ENCODE measurements at places on chromosomes 16 and 17.

GRCh38 chr16:17154981-17155380 lies 315.8 kb downstream of the XYLT1 start:
- DNase-seq, result no peak

GRCh38 chr16:27450196-27450549 lies 48.2 kb downstream of the IL21R start:
- DNase-seq, result no peak

DNA sequence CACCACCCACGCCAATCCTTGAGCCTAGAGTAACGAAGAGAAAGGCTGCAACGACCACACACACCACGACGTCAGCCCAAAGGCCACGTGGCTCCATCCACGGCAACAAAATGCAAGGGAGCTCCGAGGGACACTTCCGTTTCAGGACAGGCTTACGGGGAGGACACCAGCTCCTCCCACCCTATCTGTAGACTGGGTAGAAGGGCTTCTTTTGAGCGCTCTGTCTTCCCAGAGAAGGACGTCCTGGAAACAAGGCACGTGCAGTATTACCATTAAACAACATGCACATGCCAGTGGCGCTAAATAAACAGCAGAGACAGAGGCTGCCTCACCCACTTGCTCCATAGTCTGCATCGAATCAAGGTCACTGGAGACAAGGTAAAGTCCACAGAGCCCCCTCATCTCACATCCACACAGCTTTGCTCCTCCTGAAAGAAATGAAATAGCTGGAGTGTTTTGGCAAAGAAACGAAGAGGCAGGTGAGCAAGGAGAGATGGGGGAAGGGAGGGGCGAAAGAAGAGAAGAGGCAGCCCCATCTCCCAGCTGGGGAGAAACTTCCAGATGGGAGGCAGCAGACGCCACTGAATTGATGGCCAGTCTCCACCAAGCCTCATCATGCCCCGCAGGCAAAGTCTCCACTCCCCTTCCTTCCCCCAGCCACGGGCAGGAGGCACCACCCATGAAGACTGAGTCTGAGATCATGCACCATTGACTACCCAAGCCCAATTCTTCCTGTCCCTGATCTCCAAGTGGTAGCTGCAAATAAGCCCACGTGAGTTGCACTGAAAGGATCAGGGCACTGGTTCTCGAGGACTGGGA lies 24.0 kb downstream of the ZFHX3 start:
- DNase-seq, result no peak

GRCh38 chr17:30208214-30208613 lies 27.3 kb downstream of the SLC6A4 start:
- no peak for DNase-seq

DNA sequence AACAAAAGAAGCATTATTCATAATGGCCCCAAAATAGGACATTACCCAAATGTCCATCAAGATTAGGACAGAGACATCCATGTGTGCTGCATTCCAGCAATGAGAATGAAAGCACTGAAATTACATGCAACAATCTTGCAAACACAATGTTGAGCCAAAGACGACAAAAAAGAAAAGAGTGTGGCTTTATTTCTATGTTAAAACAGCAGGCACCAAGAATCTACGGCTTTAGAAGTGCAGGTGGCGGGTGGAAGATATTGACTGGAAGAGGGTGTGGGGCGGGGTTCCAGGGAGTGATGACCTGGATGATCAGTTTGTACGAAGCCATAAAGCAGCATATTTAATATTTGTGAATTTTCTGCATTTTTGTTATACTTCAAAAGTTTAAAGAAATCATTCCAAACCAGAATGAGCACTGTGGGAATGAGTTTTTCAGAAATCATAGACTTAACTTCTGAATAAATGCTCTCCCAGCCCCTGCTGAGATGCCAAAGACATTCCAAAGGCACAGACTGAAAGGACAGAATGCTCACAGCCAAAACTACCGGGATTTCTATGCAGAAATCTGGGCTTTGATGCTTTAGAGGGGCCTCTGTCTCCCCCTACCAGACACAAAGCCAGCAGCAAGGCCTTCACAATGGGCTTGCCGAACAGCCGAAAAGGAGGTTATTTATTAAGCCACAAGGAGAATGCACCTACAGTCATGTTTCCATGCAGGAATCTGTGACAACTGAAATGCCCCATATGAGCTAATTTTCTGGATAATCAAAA lies 361.6 kb downstream of the GRIN2A start:
- DNase-seq, result no peak

GRCh38 chr16:69407702-69408323 lies 16.6 kb upstream of the CYB5B start:
- no peak for DNase-seq

DNA sequence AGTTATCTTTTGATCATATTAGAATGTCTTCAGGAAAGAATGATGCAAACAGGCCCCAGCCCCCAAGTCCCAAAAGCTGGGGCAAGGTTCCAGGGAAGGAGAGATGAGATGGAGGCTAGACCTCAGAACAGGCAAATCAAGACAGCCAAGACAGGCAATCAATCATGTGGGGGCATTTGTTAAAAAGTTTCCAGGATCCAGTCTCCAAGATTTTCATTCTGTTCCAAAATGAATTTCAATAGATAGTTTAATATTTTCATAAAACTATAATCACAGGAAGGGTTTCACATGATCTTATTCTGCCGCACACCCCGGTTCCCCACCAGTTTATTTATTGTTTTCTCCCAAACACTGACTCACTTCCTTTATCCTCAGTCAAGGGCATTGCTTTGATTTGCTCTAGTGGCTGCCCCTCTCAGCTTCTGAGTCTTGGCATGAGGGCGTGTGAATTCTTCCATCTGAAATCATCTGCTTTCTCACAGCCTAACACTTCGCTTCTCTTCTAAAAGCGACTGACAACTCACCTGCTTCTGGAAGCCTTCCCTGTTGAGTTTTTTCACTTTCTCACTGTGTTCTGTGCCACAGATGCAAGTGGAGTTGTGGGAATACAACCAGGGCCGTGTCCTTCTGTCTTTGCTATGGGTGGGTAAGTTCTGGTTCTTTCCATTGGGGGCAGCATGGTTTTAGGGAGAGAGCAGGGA lies 12.2 kb upstream of the TERF2 start:
- no peak for DNase-seq

DNA sequence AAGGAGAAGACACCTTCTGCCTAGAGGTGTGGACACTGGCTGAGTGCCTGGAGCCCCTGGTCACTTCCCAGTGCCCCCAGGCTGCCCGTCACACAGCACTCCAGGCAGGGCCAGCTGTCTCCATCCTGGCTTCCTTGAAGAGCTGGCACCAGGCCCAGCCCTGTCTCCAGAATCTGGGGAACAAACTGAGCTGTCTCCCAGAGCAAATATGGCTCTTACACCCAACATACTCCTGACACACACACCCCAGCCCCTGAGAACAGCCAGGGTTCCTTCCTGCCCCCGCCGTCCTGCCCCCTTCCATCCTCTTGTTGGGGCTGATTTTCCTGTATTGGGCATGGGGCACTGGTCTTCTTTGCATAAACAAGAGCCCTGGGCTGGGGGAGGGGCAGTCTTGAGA lies 9.1 kb downstream of the NHERF1 start:
- no peak for DNase-seq

DNA sequence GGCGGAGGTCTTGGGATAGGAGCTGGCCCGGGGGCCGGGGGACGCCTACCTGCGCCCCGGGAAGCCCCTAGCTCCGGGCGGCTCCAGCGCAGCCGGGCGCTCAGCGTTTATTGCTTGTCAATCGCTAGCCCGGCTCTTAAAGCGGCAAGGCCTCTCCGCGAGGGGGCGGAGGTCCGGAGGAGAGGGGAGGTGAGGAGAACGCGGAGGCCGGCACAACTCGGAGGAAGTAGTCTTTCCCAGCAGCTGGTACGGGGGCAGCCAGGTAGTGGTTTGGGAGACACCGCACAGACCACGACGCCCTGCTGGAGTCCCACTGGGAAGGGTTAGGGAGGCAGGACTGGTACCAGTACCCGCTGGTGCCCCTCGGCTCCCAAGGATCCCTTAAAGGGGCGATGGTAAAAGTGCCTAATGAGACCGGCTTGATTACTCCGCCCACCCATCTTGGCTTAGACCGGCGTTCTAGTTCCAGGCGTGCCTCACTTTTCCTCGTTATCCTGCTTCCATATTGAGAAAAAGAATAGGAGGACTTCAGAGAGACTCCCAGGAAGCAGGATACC lies at the start of gene MPP2:
Gene MPP2 (minus strand): TSS at position 112 of the 557 bp plus-strand sequence. CDS start 3,076 bp downstream, outside the sequence.
- DNase-seq, result peak; percentile 64

DNA sequence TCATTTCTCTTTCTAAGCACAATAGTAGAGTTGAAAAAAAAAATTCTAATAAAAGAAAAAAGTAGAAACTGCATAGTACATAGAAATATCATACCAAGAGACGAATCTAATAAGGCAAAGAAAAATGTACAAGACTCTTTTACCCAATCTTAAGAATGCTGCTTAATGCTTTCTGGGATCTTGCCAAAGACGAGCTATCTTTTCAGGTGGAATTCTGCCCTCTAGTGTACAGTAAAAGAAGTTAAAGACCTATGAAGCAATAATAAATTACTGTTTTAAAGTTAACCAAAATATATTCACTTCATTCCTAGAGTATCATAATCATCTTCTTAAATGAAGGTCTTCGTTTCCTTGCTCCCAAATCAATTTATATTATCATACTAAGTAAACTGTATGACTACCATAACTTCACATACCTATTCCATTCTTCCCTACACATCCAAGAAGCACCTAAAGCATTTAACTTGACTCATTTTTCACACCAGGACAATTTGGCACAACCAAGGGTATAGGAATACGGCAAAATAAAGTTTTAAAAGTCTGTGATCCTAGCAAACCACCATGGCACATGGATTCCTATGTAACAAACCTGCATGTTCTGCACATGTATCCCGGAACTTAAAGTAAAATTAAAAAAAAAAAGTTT lies 47.7 kb downstream of the CFDP1 start:
- peak; percentile 15 for DNase-seq

DNA sequence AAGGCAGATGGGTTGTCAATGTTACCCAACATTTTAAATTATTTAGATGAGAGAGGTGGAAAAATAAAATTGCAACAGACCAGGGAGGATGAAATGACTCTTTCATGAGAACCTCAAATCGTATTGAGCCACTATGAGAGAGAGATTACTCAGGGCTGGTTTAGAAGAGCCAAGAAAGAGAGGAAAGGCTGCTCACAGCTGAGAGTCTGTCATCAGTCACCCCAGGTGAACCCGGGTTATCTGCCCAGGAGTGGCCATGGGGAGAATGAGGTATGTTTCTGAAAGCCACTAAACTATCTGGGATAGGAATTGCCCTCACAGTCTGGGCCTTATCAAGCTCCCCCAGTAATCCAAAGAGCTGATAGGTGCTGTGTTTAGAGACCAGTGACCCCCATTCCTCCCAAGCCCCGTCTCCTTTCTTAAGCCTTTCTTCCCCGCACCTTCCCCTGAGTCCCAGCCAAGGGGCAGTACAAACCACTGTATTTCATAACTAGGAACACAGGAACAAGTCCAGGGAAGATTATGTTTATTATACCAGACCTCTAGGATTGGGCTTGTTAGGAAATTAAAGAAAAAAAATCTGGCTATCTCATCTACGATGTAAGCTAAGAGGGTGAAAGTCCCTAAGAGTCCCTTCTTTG lies 158.9 kb upstream of the NOL11 start:
- no peak for DNase-seq

DNA sequence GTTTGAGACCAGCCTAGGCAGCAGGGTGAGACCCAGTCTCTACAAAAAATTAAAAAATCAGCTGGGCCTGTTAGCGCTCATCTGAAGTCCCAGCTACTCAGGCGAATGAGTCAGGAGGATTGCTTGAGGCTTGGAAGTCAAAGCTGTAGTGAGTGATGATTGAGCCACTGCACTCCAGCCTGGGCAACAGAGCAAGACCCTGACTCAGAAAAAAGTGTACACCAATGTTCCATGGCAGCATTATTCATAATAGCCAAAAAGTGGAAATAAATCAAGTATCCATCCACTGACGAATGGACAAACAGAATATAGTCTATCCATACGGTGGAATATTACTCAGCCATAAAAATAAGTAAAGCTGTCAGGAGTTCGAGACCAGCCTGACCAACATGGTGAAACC lies 2.6 kb downstream of the NMRAL1 start:
- no peak for DNase-seq

- DNase-seq, result no peak
Measured at GRCh38 chr16:5461141-5461540, 363.5 kb upstream of the EEF2KMT start.

DNA sequence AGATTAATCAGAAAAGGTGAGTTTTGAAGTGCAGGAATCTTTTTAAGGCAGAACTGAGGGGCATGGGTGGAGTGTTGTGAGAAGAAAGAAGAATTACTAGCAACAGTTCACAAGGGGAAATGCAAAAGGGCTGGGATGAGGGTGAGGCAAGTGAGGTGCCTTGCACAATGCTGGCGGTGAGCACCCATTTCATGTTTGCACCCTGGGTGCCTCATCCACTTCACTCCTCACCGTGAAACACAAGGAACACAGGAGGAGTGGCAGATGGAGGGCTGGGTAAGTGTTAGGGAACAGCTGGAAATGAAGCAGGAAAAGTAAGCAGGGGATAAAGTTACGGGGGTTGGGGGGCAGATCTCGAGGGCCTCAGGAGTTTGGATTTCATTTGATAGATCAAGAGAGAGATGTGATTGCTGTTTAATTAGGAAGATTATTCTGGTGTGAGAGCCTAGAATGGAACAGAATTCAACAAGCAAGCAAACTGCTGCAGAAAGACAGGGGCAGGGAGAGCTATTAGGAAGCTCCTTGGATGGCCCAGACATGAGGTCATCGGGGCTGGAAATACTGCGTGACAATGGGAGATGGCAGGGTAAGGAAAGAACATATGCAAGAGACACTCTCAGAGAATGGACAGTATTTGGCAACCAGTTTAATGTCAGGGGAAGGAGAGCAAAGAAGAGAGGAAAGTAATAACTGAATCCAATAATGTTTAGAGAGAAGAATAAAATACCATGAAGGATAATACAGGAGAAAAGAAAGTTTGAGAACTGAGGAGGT lies 8.3 kb upstream of the HEATR6 start:
- DNase-seq, result no peak

DNA sequence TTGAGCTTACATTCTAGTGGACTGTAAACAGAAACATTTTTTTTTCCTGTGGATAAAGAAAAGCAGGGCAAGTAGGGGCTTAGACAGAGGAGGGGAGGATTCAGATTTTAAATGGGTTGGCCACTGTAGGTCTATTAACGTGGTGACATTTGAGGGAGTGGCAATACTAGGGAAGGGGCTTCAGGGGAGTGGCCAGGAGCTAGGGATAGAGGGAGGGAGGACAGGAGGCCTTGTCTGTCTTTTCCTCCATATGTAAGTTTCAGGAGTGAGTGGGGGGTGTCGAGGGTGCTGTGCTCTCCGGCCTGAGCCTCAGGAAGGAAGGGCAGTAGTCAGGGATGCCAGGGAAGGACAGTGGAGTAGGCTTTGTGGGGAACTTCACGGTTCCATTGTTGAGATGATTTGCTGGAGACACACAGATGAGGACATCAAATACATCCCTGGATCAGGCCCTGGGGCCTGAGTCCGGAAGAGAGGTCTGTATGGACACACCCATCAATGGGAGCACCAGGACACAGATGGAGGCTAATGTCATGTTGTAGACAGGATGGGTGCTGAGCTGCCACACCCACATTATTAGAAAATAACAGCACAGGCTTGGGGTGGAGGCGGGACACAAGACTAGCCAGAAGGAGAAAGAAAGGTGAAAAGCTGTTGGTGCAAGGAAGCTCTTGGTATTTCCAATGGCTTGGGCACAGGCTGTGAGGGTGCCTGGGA lies 6.5 kb upstream of the HBM start:
- no peak for DNase-seq
